ENCODE measurements at places on chromosomes 1 and 21.

DNA sequence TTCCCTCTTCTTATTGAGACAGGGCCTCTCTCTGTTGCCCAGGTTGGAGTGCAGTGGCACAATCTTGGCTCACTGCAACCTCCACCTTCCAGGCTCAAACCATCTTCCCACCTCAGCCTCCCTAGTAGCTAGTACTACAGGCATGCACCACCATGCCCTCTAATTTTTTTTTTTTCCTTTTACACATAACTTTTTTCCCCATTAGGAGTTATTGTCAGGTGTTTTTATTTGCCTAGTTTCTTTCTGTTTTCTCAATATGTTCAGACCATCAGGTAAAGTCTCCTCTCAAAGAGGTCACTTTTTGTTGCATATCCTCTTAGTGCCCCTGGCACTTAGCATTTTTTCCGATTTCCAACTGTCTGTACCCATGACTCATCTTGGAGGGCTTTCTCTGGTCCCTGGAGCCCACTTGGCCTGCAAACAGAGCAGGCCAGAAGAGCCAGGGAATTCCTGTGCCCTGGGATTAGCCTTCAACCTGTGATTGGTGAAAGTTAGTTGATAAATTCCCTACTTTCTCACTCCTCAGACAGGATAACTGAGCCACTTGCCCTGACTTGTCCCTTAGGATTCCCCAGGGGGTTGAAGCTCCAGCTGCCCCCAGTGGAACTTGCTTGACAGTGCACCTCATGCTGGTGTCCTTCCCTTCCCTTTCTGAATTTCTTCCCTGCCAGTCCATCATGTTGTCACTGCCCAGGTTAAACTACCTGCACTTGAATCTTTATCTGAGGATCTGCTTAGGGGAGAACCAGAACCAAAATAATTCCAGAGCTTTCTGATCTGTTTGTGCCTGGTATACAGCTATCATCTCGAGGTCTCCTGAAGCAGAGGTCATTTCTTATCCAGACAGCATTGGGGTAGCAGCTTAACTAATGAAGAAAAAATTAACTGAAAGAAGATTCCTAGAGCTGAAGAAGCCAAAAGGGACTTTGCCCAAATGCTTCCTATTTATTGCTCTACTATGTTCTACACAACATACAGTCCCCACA, 2.4 kb downstream of the NTPCR start:
- peak; percentile 50 for DNase-seq

- no peak for DNase-seq
Observed at GRCh38 chr1:204259782-204260181, 46.0 kb upstream of the GOLT1A start.

DNA sequence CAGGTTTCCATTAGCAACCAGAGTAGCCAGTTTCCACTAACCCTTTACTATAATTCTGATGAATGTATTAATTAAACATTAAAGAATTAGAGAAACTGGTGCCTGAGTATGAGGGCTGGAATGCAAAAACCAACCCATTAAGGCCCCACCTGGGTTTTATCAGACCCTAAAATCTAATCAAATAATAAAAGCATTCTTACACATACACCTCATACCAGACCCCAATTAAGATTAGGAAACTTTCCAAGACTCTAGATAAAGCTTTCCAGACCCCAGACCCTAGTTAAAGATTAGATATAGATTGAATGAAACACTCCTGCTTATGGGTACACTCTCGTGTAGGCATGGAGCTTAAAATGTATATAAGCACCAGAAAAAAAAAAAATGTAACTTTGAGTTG, 581.3 kb upstream of the BEND5 start:
- no peak for DNase-seq

DNA sequence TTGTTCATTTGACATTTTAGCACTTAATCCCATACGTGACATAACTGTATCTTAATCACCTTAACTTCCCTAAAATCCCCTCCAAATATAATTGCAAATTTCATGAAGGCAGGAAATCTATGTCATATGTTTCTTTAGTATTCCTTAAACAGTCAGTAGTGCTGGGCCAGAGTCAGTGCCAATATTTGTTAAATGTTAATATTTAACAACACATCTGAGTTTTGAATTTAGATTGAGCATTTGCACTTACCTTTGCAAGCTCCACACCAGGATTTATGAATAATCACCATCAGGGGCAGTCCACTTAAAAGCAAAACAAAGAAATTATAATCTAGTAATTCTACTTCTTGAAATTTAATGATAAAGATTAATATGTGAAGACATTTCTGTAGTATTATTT, 5.3 kb downstream of the KTI12 start:
- DNase-seq: no peak

DNA sequence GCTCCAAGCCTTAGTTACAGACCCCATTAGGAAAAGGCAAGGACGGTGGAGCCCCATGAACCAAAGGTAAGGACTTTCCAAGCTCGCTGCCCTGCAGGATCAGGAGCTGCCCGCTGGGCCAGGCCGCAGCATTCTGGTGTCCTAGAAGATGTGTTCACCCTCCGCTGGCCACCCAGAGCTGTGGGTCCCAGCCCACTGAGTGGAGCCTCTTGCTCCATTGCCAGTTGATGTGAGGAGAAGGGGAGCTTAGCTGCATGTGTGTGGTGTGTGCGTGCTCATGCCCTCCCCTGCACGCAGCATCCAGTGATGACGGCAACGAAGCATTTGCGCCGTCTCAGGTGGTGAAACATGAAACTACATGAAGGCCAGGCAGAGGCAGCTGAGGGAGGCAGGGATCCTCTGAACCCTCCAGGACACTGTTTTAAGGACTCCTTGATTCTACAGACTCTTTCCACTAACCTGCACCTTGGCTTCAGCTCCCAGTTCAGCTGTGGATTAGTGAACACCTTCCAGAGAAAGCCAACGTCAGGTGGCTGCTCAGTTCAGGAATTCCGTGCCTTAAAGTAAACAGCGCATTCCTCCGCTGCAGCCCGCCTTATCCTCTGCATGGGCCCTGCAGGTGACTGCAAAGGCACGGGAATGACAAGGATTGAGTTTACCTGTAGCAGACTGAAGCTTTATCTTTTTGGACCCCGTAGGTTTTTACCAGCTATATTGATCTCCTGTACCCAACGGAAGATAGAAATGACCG, 48.7 kb downstream of the SMYD2 start:
- DNase-seq: no peak

DNA sequence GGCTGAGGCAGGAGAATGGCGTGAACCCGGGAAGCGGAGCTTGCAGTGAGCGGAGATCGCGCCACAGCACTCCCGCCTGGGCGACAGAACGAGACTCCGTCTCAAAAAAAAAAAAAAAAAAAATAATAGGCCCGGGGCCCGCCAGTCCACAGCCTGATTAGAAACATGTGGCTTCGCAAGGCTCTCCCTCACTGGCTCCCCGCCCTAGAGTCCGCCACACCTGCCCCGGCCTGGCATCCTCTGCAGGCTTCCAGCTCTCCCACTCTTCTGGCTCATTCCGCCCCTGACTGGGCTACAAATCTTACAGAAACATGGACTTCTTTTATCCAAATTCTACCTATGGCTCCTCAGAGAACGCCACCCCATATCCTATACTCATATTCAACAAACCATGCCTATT, 32.4 kb downstream of the PGBD5 start:
- DNase-seq: no peak

DNA sequence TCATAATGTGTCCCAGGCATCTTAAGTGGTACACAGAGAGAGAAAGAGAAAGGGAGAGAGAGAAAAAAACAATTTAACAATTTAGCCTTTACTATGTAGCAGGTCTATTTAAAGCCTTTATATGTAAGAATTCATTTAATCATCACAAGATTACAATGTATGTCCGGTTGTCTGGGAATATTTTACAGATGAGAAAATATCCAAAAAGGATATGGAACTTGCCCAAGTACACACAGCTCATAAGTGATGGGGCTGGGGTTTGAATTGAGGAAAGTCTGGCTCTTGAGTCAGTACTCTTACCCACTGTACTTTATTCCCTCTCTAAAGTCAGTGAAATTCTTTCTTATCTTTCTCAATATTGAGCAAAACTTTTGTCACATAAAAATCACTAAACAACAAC, 104.6 kb downstream of the LYPLAL1 start:
- no peak for DNase-seq

- DNase-seq: peak; percentile 29
Observed at GRCh38 chr1:214957330-214958137, 125.0 kb upstream of the KCNK2 start.

DNA sequence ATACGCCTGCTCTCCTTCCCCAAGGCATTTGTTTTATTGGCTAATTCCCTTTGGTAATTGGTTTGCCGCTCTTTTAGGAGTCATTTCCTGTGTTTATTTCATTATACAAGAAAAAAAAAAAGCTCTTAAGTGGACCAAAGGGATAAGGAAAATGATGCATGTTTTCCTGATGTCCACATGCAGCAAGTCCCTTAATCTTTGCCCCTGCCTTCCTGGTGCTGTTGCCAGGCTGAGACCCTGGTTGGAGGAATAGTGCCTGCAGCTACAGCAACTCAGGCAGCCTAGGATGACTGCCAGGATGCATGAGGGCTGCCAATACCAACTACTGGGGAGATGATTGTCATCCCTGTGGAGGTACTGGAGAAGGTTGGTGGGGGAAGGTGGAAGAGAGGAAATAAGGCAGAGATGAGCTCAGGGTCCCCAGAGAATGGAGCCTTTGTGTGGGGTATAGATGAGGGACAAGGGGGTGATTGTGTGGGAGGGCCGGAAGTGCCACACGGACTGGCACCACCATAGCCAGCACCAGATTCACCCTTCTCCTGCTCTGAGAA, 6.1 kb upstream of the GATAD2B start:
- no peak for DNase-seq

DNA sequence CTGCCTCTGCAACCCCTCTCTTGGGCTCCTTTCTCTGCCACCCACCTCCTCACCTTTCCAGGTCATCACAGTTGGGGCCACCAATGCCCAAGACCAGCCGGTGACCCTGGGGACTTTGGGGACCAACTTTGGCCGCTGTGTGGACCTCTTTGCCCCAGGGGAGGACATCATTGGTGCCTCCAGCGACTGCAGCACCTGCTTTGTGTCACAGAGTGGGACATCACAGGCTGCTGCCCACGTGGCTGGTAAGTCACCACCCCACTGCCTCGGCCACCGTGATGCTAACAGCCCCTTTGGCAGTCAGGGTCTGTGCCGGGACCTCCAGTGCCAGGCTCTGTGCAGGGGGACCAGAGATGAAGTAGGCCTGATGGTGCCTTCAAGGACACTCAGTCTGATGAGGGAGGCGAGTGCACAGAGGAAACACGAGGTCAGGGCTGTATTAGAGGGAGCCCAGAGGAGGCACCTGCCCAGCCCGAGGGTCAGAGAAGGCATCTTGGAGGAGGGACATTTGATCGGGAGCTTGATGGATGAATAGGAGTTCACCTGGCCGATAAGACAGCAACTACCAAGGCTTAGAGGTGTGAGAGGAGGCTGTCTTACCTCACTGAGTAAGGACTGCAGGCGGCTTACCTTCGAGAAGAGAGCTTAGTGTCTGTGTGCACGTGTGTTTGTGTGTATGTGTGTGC, 18.1 kb downstream of the PCSK9 start:
- no peak for DNase-seq

GRCh38 chr1:160219062-160219929, 14.1 kb downstream of the PEA15 start:
- peak; percentile 75 for DNase-seq

DNA sequence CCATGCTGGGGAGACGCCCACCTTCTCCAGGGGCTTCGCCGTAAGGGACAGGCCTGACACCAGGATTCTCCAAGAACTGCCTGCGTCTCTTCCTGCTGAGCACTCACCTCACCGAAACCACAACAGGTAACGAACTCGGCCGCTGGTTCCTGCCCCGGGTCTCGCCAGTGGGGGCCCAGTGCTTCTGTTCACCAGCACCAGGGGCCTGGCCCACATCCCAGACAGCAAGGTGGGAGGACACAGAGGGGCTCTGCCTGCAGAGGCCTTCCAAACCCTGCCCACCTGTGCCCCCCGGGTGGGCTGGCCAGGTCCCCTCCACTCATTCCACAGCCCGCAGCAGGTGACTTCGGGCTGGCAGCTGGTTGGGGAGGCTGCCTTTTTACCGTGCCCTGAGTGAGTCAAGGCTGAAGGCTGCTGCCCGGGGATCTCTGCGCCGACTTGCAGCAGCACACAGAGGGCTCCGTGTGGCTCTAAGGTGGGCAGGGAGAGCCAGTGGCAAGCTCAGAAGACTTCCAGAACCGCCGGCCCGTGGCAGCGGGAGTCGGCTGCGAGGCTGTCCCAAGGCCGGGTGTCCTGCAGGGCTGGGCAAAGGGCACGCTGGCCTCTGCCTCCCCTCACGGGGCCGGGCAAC, 14.7 kb upstream of the COL18A1 start:
- no peak for DNase-seq

GRCh38 chr1:227465256-227465655, 98.1 kb upstream of the ZNF678 start:
- no peak for DNase-seq

DNA sequence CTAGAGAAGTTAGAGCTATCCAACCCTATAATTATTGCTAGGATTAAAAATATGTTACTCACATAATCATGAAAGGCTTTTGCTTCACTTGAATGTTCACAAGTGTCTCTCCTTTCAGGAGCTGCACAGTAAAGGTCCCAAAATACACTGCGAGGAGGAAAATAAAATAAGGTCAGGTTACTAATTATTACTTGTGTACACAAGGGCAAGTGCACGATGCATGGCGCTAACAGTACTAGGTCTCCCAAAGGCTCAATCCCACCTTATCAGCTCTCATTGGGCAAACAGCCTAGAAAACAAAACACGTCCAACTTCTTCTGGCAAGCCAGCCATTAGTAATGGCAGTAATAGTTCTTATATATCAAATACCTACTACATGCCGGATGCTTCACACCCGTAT, 4.4 kb downstream of the SSBP3 start:
- DNase-seq: no peak

DNA sequence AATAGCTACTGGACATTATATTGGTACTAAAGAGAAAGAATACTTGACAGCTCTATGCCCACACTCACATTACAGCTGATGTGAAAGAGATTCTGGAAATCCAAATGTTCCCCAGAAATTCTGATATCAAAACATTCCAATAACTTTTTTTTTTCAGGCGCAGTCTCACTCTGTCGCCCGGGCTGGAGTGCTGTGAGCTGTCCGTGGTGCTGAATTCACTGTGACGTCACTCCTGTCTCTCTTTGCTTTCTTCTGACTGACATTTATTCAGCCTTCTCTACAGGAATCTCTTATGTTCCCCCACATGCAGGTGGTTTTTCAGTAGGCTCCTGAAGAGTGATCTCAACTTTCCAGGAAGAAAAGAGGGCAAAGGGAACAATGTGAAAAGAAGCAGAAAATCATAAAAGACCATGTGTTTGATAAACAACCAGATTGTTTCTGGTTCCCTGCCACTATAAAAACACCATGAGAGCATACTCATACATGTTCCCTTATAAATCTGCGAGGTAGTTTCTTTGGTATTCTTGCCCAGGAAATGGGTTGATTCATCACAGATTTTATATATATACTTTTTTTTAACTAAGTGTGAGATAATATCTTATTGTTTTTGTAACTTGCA, 6.2 kb downstream of the S100A7A start:
- peak; percentile 73 for DNase-seq

GRCh38 chr1:186212568-186213224, 162.4 kb downstream of the TPR start:
- DNase-seq: peak; percentile 60

DNA sequence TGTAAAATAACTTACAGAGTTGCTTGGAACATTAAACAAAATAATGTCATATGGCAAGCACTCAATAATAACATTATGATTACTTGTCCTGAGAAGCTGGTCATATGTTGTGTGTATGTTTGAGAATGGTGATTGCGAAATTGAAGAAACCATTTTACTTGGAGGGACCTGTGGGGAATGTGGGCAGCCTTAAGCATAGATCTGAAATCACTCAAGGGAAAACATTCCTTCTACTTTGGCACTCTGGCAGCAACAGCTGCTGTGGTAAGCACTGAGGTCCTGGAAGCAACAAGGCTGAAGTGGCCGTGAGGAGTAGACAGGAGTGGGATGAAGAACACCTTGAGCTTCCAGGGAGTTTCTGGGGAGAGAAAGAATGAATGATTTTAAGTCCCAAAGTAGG, 165.4 kb upstream of the ADAMTS5 start:
- DNase-seq: no peak

Measured in retina (tissue), 1 donor.